ENCODE measurements at places on chromosomes 16 and 17.
A peak's percentile ranks its signal among the peaks of the same experiment; 100 is the strongest.

DNA sequence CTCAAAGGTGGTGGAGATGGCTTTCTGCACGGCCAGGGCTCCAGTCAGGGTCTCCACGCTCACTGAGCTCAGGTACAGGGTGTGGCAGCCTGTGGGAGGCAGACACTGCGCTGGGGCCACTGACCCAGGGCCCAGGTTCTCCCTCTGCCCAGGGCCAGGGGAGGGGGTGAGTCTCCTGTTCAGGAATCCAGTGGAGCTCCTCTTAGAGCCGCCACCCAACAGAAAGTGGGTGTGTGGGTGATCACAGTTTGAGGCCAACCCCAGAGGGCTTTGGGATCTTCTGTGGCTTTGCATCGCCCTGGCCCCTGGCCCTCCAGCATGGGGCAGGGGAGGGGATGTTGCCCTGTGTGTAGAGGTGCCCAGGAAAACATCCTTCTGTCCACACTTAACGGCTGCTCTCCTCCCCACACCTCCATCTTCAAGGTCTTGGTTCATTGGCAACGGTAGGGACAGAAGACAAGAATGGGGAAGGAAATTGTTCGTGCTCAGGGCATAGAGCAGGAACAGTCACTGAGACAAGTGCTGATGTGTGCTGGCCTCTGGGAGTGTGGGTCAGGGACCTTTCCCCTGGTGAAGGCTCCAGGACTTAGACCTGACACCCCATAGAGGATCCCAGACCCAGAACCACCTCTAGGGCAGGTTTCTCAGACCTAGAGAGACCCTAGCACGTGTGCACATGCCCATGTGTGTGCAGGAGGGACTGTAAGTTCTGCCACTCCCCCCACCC is 21.5 kb downstream of the TNS4 start:
- no peak for DNase-seq

GRCh38 chr17:5500247-5500588 is 13.9 kb downstream of the MIS12 start:
- DNase-seq: peak; percentile 13

GRCh38 chr16:87897521-87898505 is 28.5 kb upstream of the SLC7A5 start:
- no peak for DNase-seq

DNA sequence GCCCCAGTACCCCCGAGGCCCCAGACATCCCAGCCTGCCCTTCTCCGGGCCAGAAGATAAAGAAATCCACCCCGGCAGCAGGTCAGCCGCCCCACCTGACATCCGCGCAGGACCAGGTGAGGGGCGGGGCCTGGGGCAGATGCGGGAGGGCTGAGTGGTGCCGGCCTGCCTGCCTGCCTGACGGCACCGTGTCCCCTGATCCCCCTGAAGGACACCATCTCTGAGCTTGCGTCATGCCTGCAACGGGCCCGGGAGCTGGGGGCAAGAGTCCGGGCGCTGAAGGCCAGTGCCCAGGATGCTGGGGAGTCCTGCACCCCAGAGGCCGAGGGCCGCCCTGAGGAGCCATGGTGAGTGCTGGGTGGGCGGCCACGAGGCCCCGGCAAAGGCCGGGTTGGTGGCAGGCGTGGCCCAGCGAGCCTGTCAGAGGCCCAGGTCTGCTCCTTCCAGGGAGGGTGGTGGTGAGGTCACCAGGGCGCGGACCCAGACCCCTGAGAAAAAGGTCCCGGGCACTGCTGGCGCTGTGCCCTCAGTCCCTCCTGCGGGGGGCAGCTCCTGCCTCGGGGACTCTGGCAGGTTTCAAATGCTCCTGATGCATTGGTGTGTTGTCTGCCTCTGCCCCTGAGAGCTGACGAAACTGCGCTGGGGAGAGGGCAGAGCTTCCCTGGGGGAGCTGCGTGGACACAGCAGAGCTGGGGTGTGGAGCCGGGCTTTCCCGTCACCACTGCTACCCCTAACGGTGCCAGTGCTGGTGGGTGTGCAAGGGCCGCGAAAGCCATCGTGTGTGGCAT is 1.2 kb downstream of the CDT1 start:
- DNase-seq: peak; percentile 39

DNA sequence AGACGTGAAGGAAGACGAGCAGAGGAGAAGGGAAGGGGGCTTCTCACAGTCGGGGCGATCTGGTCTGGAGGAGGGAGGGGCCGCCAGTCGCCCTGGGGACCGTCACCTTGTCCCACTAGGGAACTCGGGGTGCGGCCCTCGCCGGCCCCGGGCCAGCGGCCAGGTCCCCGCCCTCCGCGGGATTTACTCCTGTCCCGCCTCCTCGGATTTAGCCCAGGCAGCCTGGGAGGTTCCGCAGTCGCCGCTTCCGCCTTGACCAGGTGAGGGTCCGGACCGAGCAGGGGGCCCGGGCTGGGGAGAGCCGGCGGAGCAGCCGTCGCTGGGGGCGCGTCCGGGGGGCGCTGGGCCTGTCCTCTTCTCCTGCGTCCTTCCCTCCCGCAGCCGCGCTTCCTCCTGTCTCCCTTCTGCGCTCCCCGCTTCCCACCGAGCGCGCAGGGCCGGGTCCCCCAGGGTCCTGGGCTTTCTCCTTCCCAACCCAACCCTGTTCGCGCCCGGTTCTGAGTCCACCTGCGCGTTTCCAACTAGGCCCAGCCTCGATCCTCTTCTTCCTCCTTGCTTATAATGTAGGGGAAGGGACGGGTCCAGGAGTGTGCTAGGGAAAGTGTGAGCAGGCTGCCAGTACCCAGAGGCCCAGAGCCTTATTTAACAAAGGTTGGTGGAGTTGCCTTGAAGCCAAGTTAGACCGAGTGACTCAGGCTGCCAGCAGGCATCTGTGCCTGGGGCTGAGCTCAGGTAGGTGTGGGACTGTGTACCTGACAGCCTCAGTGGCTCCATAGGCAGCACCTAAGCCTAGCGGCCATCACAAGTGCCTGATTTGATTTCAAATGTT is at the start of gene TNK1:
Gene TNK1 (plus strand): TSS at position 235 of the 829 bp plus-strand sequence. CDS start 1,838 bp downstream, outside the sequence.
- DNase-seq: peak; percentile 48

GRCh38 chr17:7992924-7993323 is 9.5 kb upstream of the GUCY2D start:
- no peak for DNase-seq

DNA sequence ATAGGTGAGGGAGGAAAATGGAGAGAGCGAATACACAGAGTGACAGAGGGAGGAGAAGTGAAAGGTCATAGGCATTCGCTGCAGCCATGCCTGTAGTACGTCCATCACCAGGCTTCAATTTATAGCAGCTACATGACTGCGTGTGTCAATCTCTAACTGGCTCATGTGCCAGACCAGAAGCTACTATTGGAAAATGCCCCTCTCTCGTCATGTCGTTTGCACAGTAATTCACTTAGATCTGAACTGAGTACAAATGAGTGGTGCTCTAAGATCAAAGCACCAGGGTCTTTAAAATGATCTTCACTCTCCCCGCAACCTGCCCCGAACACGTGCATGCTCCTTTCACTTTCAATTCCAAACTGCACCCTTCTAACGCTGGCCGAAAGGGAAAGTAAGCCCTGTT is 51.3 kb downstream of the ADCY9 start:
- DNase-seq: no peak

DNA sequence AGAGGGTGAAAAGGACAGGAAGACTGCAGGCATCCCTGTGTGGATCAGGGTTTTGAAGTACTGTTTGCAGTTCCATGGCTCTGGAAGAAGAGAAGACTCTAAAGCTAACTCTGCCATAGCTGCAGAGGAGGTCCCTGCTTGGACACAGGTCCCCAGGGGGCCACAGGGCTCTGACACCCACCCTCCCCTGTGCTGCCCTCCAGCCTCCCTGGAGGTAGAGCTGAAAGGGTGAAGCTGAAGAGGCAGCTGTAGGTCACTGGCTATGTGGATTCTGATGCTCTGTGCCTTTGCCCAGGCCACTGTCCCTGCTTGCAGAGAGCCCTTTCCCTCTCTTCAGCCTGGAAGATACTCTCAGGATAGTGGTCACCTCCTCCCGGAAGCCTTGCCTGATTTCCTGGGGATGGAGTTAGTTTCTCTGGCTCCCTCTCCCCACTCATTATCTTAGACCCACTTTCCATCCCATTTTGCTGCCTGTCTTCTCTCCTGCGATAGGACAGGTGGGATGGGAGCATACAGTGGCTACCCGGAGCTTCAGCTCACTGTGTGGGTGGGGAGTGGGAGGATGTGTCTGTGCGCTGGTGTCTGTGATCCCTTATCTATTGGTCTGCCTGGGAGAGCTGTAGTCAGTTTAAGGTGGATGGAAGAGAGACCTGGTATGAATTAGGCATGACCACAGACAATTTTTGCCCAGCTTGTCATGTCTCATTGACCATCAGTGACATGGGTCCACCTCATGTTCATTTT is 89.8 kb upstream of the TMEM97 start:
- DNase-seq: no peak
